ENCODE measurements at places on chromosomes 12 and 14. TPM values are rescaled to one million over a fixed set of nuclear protein-coding genes. Genes with fewer than 3 reads are reported as not detected.

- no peak for DNase-seq
Observed at GRCh38 chr12:109069307-109070271, 17.2 kb downstream of the USP30 start.

GRCh38 chr12:68453876-68454275 is 121.7 kb upstream of the MDM1 start:
- DNase-seq, result no peak

DNA sequence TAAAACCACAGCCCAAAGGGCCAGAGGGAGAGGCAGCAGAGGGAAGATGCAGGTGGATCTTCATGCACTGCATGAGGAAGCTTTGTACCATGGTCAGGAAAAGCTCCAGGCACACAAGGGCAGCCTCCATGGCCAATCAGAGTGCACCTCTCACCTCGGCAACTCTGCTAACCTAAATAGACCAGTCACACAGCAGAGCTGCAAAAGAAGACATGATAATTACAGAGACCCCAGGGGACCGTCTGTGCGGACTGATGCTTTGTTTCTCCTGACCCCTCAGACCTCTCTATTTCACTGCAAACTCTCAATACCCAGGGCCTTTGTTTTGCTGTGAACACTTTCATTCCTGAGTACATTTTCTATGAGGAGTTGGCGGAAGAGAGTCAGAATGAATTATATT is 10.7 kb upstream of the TCL1B start:
- no peak for DNase-seq

GRCh38 chr12:56391721-56392120 is 29.1 kb upstream of the APOF start:
- DNase-seq, result no peak

GRCh38 chr12:57816001-57816854 is 2.3 kb downstream of the AVIL start:
- DNase-seq, result no peak

- DNase-seq, result no peak
Observed at GRCh38 chr14:96194657-96195431, 9.8 kb upstream of the BDKRB2 start.

- no peak for DNase-seq
Observed at GRCh38 chr14:98803196-98803595, 468.8 kb downstream of the BCL11B start.

DNA sequence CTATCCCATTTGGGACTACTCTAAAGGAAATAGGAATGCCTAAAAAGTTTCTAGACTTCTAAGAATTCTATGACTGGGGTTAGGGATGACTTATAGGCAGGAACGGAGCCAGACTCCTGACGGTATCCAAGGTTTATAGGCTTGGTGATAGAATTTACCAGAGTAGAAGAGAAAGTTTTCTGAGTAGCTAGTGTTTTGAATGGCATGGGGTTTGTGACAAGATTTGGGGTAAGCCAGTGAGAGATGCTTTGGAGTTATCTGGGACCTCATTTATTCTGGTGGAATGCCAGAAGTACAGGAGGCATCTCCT is 444.6 kb downstream of the RAD51B start:
- no peak for DNase-seq

SNAPC1 gene
- total RNA-seq, result 8.9 TPM

ERP27 gene
- 122 TPM for total RNA-seq

RNASE7 gene
- 0.94 TPM for total RNA-seq

INSM2 gene
- not detected for total RNA-seq

CD69 gene
- total RNA-seq, result 10.7 TPM

GUCY2C gene
- not detected for total RNA-seq
